ENCODE measurements at places on chromosomes 1 and 21.
A peak's percentile ranks its signal among the peaks of the same experiment; 100 is the strongest.

GRCh38 chr1:22104865-22105437, 37.9 kb downstream of the WNT4 start:
- no peak for DNase-seq

- DNase-seq, result no peak
Measured at GRCh38 chr1:94973309-94973922, 46.5 kb upstream of the CNN3 start.

DNA sequence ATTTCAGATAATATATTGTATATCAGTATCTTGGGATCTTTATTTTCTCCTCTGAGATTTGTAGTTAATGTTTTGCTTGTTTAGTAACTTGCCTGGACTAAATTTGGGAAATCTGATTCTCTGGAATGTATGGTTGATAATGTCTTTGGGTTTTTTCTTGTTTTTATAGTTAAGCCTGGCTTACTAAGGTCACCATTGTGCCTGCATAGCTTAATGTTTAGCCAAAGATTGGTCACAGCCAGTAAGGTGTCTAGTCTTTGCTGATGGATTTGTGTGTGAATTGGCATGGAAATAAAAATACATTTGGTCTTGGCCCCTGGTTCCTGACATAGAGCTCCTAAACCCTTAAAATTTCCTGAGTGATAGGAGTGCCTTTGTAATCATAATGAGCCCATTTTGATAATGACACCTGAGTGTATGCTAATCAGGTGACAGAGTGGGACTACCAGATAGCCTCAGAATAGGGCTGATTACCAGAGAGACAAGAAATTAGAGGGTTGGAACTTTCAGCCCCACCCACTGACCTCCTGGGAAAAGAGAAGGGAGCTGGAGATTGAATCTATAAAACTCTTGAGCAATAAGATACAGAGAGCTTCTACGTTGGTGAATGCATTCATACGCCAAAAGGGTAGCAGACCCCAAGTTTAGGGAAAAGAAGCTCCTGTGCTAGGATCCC, 47.9 kb upstream of the NUF2 start:
- DNase-seq, result no peak

DNA sequence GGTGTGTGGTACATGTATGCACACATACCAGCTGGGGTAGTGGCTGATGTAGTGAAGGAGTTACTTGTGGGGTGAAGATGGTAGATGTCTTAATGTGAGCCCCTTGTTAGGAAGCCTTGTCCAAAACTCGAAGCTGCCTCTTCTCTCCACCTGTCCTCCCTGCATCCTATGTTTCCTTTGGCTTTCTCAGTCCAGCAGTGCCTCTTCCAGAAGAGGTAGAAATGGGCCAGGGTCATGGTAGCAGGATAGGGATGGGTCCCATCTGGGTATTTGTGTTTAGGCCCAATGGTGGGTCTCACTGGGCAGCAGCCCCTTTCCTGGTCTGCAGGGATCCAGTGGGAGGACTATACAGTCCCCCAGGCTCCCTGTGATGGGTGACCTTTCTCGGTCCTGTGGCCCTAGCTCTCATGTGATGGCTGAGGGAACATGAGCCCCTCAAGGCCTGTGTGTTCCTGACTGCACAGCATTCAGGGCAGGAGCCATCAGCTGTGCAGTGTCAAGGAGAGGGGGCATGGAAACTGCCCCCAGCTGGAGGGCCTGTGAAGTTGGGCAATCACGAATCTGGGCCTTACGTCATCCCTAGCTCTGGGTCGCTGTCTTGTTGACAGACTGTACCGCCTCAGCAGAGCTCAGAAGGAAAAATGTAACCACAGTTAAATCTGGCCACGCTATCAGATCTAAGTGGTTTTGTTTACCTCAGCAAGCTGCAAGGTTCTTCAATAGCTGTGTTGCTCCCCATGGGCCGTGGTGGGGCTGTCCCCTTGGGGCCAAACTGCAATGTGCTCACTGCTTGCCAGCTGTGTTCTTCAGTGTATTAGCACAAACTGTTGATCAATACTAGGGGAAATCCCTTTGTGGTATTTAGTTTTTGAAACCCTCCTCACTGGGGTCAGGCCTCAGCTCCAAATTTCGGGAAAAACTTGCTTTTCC, 82.7 kb downstream of the NOS1AP start:
- DNase-seq, result no peak

- DNase-seq, result no peak
Measured at GRCh38 chr1:186016856-186017255, 282.7 kb downstream of the HMCN1 start.

- peak; percentile 81 for DNase-seq
Measured at GRCh38 chr1:112704934-112705627, 1.8 kb downstream of the RHOC start.

GRCh38 chr1:20480951-20481617, 4.9 kb downstream of the CAMK2N1 start:
- no peak for DNase-seq

DNA sequence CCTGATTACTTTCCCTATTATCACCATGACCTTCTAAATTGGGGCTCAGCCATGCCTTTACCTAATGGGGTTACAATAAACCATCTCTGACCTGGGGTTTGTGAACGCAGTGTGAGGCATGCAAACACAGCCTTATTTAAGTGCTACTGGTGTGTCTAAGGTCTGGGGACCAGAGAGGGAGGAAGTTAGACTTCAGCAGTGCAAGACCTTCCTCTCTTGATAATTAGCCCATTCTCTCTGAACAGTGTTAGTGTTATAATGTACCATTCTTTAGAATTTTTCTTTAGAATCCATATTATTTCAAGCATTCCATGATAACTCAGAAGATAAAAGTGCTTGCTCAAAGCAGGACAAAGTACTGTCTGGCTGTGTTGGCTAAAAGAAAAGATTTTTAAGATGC, 10.5 kb upstream of the LRRC8D start:
- no peak for DNase-seq

- no peak for DNase-seq
Measured at GRCh38 chr1:1144122-1144842, 28.4 kb upstream of the C1orf159 start.

DNA sequence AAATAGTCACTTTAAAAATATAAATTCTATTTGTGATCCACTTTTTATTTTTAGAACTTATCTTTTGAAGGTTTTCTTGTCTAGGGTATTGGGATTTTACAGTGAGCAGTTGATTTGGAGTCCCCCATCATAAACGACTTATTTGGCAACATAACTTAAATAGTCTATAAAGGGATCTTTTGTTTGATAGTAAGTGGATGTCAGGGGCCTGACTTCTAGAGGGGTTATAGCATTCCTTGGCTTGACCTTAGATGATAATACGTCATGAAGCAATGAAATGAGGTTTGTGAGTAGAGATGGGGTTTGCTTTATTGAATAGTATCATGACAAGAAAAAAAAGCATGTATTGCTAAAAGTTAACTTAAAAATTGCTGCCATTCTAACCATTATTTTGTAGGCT, 17.8 kb downstream of the VPS45 start:
- DNase-seq, result no peak

GRCh38 chr1:69639159-69639558, 71.4 kb downstream of the LRRC7 start:
- DNase-seq, result no peak

DNA sequence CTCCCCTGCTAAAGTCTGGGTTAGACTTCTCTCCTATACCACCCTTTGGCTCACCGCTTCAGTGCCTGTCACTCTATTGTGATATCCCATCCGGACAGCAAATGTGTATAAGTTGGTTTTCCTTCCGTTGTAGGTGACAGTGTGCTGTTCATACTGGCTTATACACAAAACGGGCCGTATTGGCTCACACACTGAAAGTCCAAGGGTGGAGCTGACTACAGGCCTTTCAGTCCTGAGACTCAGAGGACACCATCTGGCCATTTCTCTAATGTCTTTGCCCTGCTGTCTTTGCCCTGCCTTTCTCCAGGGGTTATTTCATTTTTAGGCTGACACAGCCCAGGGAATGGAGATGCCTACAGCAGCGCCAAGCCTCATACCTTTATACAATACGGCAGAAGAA, 90.7 kb downstream of the URB2 start:
- no peak for DNase-seq

- no peak for DNase-seq
Measured at GRCh38 chr1:5706239-5706638, 286.0 kb downstream of the NPHP4 start.

- DNase-seq, result peak; percentile 43
Measured at GRCh38 chr1:10941891-10942541, 70.4 kb upstream of the TARDBP start.

GRCh38 chr1:20484519-20485462, 1.2 kb downstream of the CAMK2N1 start:
- DNase-seq, result no peak

GRCh38 chr1:177862916-177863315, 106.9 kb downstream of the SEC16B start:
- DNase-seq, result no peak

- no peak for DNase-seq
Measured at GRCh38 chr1:206411321-206411720, 59.0 kb upstream of the IKBKE start.

GRCh38 chr1:26020330-26020768, 1.2 kb upstream of the EXTL1 start:
- no peak for DNase-seq

DNA sequence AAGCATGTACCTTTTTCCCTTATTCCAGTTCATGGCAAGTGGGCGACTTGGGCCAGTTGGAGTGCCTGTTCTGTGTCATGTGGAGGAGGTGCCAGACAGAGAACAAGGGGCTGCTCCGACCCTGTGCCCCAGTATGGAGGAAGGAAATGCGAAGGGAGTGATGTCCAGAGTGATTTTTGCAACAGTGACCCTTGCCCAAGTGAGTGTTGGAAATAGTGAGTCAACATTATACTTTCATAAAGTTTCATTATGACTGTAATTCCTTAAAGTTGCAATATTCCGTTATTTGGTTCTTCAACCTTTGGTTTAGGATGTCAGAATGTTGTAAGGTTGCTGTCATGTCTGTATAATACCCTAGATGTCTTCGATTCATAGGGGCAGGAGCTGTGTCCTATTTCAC, 230.5 kb downstream of the TPR start:
- no peak for DNase-seq

DNA sequence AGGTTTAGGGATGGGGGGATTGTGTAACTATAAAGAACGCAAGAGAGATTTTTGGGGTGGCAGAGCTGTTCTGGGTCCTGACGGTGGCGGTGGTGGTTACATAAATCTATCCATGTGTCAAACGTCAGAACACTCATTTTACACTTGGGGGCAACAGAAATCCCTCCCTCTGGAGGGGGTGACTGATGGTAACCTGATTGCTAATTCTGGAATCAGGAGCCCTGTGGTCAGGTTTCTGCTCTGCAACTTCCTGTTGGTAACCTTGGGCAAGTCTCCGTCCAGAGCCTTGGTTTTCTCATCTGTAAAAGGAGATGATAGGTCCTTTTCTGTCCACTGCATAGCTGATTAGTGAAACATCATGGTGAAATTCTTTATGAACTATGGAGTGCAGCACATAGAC, 40.9 kb downstream of the ALPL start:
- DNase-seq, result no peak

GRCh38 chr1:167086033-167086432, 4.1 kb downstream of the GPA33 start:
- DNase-seq, result no peak

GRCh38 chr1:1001057-1001783, 1.3 kb upstream of the HES4 start:
- no peak for DNase-seq

DNA sequence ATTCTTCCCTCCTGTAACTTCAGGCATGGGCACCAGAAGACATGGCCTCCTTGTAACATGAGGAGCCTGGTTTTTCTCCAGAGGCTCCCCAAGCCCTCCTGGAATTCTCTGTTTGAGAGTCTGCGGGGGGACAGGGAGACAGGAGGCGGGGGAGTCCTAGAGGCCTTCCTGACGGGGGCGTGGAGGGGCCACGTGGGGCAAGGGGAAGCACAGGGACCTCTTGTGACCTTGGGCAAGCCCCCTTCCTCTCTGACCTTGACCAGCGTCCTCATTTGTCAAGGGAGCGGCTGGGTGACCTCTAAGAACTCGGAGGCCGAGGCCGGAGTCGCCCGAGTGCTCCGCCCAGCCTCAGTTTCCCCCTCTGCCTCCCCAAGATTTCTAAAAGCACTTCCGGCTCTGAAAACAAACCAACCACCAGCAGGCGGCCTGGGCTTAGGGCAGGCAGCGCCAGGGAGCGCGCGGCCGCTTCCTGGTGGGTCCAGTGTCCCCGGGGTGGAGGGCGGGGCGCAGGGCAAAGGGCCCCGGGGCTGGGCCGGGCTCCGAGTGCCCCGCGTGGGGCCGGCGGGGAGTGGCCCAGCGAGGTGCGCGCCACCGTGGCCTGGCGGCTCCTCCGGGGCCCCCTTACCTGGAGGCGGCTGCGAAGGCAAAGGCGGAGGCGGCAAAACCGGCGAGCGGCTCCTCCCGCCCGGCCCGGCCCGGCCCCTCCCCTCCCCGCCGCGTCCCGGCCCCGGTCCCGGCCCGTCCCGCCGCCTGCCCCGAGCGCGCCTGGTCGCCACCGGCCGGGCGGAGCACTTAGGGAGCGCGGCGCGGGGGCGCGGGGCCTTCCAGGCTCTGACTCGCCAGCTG, at the start of gene TMCO4:
TMCO4 (minus strand) TSS at position 687 of the 846 bp plus-strand sequence. CDS start 19,158 bp downstream, outside the sequence.
- peak; percentile 25 for DNase-seq

DNA sequence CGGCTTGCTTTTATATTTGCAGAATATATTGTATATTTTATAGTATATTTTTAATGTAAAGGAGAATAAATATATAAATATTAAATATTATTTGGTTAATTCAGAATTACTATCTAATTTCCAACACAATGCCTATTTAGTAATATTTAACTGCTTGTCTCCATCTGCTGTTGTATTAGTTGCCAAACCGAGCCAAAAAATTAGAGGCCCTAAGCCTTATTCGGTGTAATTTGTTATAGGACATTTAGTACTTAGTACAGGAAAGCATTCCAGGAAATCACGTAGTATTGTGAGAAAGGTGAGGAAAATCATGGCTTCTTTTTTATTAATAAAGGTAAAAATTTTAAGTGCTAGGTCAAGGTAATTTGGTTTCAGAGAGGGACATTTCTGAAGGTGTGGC, 93.8 kb downstream of the DNM3 start:
- DNase-seq, result no peak

GRCh38 chr1:23362218-23362713, 7.4 kb downstream of the ZNF436 start:
- DNase-seq, result no peak

- peak; percentile 31 for DNase-seq
Measured at GRCh38 chr1:117059334-117059677, 820 bp upstream of the TTF2 start.

GRCh38 chr1:215623162-215623561, 56.1 kb downstream of the KCTD3 start:
- DNase-seq, result no peak
